ENCODE measurements at places on chromosomes 16 and 17.

DNA sequence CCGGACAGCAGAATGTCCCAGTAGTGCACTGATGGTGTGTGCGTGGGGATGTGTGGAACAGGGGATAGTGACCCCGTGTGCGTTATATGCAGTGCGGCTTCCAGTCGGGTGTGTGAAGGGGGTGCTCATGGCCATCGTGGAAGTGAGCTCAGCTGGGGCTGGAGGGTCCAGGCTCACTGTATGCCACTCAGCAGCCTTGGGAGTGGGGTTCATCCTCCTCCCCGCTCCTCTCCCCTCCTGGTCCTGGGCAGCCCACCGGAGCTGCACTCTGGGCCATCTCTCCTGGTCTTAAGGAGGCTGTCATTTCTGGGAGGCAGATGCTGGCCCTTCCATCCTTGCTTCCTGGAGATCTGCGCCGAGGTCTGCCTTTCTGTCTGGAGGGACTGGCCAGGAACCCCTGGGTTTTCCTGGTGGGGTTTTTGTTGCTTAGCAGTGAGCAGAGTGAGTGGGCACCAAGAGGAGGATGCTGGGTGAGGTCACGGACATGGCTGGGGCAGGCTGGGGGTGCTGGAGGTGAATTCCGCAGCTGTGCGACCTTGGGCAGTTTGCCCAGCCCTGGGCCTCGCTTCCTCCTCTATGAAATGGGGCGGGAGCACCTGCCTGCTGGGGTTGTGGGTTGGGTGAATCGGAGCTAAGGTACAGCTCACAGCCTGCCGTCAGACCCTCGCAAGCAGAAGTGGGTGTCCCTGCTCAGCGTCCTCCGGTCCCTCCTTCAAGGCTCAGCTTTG lies 164.1 kb downstream of the SEC14L1 start:
- DNase-seq = no peak

GRCh38 chr17:57340160-57340981 lies 84.0 kb downstream of the MSI2 start:
- no peak for DNase-seq

- no peak for DNase-seq
Measured at GRCh38 chr16:1771864-1772361, 570 bp upstream of the NME3 start.

GRCh38 chr17:29844339-29845048 lies 85.5 kb downstream of the SSH2 start:
- no peak for DNase-seq

DNA sequence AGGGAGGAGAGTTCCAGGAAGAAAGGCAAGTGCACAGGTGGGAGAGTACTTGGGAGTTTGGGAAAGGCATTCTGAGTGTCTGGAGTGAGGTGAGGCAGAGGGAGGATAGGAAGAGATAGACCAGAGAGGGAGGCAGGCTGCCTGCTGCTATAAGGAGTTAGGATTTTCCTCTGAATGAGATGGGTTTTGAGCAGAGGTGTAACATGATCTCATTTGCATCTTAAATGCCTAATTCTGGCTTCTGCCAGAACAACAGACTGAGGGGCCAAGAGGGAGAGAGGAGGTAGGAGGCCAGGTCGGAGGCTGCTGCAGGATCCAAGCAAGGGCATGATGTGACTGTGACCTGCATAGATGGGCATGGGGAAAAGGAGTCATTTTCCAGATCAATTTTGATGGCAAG lies 31.5 kb upstream of the IRX6 start:
- no peak for DNase-seq

DNA sequence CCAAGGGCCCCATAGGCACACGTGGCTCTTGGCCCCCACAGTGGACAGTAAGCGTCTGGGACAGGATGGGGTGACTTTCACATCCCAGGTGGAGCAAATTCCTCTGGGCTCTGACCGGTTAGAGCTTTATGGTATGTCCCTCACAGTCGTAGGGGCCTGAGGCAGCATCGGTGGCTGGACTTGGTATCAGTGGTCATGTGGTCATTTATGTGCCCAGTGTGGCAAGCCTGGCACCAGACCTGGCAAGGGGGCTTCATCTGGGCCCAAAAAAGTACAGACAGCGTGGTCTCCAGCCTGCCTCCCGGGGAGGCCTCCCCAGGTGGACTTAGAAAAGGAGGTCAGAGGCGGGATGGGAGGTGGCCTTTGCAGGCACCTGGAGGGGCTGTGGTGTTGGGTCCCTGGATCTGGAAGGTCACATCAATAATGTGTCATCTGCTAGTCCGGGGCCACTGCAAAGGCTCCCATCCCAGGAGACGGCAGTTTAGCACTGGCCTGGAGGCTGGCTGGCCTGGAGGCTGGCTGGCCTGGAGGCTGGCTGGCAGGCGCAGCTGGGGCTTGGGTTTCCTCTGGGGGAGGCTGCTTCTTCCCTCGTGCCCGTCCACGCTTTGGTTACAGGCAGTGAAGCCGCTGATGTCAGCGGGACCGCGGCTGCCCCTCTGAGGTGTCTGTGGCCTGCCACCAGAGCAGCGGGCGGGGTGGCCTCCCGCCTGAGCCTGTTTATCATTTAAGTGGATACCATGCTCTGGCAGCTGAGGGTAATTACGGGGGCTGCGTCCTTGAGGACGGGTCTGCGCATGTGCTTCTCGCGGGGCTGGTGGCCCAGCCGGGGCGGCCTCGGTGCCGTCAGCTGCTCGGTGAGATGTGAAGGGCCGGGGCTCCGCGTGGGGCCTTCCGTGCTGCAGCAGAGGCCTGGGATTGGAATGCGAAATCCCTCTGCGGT lies 20.7 kb upstream of the CBX4 start:
- DNase-seq = no peak

- no peak for DNase-seq
Measured at GRCh38 chr16:81523387-81524115, 78.9 kb downstream of the CMIP start.

DNA sequence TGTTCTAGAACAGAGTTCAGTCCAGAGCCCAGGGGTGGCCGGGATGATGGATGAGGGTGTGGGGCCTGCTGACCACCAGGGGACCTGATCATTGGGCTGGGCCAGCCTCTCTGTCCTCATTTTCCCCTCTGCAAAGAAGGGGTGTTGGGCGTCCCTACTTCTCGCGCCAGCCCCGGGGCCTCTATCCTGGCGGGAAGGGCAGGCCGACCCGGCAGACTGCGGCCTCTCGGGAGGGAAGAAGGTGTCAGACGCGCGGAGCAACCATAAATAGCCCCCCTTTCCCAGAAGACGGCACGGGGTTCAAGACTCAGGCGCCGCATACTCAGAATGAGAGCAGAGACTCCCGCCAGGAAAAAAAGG lies 2.0 kb upstream of the CACNA1G start:
- no peak for DNase-seq

DNA sequence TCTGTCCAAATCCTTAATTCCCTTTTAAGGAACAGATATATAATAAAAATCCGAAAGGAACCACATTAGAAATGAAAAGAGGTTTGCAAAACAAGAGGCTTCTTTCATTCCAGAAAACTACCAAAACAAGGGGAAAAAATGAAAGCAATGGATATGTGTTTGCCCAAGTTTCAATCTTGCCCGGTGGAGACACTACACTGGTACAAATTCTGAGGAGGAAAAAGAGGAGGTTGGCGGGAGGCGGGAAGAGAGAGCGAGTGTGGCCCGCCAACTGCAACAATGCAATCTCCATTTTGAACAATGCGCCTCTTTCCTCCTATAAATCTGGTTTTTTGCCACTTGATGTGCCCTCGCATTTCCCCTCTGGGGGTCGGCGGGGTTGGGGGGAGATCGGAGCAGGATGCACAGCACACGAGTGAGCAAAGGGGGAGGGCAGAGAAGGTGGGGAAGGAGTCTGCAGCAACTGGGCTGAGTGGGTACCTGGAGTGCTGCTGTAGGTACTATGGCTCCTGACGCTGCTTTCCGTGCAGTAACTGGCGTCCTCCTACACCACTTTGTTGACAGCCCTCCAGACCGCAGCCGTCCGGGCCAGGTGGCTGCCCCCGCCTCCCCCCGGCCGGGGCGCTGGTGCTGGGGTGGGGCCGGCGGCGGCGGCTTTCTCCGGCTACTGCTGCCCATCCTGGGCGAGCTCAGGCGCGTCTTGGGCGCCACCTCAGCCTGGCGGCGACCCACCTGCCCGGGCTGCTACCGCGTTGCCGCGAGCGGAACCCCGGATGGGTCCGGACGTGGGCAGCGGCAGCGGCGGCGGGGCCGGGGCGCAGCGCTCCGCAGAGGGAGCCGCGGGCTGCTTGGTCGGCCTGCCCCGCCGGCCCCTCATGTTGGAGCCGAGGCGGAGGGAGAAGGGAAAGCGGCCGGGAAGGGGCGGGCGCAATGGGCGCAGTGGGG lies 93.8 kb upstream of the PLEKHM1 start:
- no peak for DNase-seq

DNA sequence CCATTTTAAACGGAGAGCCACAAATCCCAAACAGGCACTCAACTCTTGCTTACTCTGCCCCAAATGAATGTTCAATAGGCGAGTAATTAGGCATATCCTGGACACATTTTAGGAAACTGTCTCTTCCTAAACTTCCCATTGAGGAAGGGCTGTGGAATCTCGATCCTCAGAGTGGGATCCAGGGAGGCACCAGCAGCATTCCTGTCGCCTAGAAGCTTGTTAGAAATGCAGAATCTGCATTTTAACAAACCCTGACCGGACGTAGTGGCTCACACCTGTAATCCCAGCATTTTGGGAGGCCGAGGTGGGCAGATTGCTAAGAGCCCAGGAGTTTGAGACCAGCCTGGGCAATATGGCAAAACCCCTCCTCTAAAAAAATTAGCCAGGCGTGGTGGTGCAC lies 95.6 kb downstream of the GAS7 start:
- DNase-seq = no peak

DNA sequence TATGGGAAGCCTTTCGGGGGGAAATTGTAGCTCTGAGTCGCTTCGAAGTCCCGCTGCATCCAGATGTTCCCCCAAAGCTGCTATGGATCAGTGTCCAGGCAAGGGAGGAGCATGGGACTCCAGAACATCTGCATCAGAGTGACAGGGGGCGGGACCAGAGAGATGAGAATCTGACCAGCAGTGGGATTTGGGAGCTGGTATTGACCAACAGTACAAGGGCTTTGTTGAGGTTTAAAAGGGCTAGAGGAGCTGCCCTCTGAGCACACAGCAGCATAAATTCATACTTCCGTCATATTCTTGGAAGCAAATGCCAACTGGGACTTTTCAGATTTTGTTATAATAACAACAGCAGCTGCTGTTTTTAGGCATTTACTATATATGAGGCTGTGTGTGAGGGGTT lies 10.6 kb downstream of the RBFOX1 start:
- no peak for DNase-seq

DNA sequence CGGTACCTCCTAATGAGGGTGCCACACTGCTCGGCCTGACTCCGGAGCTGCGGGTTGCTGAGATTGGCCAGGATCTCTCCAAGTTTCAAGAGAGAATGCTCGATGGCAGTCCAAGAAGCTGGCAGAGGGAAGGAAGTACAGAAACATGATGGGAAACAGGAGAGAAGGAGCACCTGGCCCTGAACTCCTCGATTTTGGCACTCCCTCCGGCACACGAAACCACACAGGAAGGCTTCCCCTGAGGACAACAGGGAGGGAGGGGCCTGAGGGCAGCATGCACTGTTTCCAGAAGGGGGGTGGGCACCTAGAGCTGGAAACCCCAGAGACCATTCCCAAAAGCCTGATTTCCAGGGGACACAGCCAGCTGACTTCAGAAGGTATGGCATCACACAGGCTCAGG lies 18.1 kb downstream of the CSF3 start:
- no peak for DNase-seq

DNA sequence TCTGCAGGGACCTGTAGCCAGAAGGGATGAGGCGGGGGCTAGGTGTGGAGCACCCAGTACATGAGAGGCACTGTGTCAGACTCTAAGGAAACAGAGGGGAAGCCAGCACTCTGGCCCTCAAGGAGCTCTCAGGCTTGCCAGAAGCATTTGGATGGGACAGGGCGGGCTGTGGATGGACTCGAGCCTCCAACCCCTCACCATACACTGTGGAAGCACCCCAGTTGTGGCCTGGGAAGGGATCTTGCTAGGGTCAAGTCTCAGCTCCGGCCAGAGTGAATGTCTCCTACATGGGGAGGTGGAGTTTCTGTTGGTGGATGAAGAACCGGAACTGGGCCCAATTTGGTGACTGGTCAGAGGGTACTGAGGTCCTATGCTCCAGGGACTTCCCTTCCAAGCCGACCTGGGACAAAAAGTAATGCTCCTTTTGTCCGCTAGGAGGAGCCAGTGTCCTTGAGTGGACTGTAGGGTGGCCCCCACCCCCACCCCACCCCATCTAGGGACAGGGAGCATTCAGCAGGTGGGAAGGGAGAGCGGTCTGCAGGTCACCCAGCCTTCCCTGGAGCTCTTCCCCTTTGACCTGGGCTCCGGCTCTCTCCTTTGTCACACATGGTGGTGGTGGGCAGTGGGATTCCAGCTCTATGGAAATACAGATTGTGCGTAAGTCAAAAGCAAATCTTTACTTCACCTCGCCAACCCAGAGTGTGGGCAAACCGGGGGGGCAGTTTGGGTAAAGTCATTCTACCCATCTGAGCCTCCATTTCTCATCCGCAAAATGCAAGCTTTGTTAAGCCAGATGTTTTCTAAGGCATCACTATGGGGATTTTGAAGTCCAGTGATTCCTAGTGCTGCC lies 20.4 kb upstream of the PHB1 start:
- DNase-seq = peak; percentile 61

- no peak for DNase-seq
Measured at GRCh38 chr16:154217-155030, 2.0 kb downstream of the HBZ start.

- DNase-seq = no peak
Measured at GRCh38 chr17:78313735-78314648, 45.9 kb downstream of the SOCS3 start.

DNA sequence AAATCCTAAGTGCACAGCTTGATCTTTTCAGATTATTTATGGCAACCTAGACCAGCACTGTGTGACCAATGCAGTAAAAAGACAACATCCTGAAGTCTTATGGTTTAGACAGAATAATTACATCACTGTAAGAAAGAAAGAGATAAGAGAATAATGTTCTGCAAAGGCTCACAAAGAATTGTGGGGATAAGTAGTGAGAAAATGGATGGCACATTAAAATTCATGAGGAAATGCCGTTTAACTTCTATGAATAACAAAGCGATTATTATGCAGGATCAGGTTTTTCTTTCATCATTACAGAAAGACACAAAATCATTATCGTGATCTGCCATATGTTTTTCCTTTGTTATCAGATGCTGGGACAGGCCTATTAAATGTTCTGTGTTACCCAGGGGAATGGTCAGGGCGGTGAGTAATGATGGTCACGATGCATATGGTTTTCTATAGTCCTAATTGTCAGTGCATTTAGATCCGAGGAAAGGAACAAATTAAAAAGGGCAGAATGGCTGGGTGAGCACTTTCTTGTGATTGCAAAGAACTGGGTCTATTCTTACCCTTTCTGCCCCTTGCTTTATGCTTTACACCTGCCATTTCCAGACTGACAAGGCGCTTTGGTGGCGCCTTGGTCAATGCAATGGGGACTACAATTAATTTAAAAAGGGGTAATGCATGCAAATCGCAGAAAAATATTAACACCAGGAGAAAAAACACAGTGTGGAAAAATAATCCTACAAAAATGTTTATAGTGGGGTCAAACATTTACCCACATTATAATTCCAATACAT lies 18.1 kb upstream of the DHX40 start:
- no peak for DNase-seq

Data from AML-193 (cell line).